ENCODE measurements at places on chromosomes 6 and 20.

DNA sequence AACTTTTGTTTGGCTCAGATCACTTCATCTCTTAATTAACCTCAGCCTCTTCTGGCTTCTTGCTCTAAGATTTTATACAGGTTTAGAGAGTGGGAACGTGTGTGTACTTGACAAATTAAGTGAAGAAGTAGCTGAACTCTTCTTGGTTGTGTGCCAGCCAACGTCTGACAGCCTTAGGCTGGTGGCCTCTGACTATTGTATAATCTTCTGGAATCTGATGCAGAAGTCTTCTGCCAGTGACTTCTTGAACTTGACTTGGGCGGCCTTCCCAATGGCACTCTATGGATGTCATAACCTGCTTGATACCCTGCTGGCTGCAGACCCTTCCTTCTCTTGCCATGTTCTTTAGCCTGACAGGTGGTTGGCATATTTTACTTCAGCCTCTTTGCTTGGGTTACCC lies 660.5 kb downstream of the DOK5 start:
- DNase-seq: no peak

DNA sequence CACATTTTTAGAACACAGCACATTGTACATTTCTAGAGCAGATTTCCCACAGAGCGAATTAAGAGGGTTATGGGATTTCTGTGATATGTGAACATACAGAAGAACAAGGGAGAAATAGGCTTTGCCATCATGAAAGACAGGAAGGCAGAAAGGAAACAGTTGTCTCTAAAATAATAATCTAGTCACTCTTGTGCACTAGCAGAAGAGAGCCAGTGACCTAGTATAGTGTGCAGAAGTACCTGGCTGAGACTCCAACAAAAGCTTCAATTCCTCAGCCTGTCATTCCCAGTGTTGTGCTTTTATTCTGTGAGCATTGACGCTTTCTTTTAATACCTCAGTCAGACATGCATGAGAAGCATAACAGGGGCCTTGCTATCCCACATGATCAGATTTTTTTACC lies 17.8 kb upstream of the DCBLD1 start:
- DNase-seq: no peak

DNA sequence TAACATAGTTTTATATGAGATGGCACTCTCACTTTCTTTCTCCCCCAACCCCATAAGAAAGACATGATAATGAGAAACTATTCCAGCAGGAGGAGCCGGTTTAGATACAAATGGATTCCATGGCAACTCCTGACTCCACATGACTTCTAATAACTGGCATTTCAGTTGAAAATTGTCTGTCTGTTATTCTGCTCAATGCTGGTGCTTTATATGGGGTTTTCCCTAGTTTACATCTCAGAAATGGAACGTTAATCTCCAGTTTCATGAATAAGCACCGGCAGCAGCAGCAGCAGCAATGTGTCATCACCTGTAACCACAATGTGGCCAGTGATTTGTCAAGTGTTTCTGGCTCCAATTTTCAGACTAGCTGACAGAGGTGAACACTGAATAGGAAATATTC lies 8.0 kb upstream of the SIM1 start:
- DNase-seq: no peak

DNA sequence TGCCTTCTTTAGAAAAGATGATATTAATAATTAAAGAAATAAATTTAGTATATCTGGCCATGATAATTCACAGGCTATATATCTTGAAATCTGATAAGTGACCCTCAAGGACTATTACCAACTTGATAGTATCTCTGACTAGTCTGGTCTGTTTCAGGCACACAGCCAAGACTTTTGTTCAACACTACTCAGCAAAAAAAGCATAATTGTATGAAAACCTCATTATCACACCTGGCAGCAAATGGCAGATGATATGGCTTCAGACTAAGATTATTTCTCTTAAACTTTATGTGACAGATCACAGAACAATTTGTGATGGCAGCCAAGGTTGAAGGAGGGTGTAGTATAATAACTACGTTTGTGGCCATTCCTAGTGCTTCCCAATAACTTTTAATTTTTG lies 114.7 kb downstream of the RWDD2A start:
- no peak for DNase-seq

GRCh38 chr6:65984089-65984488 lies 277.1 kb upstream of the EYS start:
- no peak for DNase-seq

- no peak for DNase-seq
These were observed 123.7 kb downstream of the AKAP7 start for GRCh38 chr6:131258816-131259476.

GRCh38 chr6:152160346-152160745 lies 352.9 kb downstream of the ESR1 start:
- DNase-seq: no peak

DNA sequence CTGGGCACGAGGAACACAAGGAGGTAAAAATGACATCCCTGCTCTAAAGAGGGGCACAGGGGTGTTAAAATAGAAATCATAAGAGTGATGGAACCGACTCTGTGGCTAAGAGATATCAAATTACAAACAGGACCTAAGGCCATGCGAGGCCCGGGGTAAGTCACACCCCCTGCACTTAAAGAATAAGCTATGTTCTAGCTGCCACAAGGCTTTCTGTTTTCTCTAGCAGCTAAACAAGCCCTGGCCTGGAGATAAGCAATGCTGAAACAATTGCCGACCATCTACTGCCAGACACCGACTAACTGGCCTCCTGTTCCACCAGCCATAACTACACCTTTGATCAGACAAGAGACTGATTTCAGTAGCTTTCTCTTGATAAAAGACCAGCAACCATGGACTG lies 32.4 kb downstream of the MDGA1 start:
- no peak for DNase-seq

- DNase-seq: no peak
These were observed 61.2 kb upstream of the NRSN1 start for GRCh38 chr6:24064832-24065231.

GRCh38 chr6:158056804-158057203 lies 75.1 kb downstream of the SYNJ2 start:
- no peak for DNase-seq

- DNase-seq: peak; percentile 52
These were observed at the start of gene SRC for GRCh38 chr20:37345339-37346235. TSS of gene SRC (plus strand) at chr20:37346140. CDS start at chr20:37384154, 38,014 bp downstream.

Data from common myeloid progenitor, CD34-positive (primary cell).